ENCODE measurements at places on chromosomes 11 and 22.

- no peak for DNase-seq
These were observed 6.4 kb downstream of the CD82 start for GRCh38 chr11:44571871-44572270.

GRCh38 chr22:48721395-48721669 is 1106.3 kb downstream of the BRD1 start:
- DNase-seq = no peak

- no peak for DNase-seq
These were observed 36.0 kb downstream of the ARRB1 start for GRCh38 chr11:75315439-75315805.

- no peak for DNase-seq
These were observed 21.6 kb downstream of the OR8G5 start for GRCh38 chr11:124277804-124278203.

- DNase-seq = no peak
These were observed 202.9 kb downstream of the DBX1 start for GRCh38 chr11:19957294-19957943.

- no peak for DNase-seq
These were observed 5.0 kb upstream of the MMP12 start for GRCh38 chr11:102879801-102880200.

DNA sequence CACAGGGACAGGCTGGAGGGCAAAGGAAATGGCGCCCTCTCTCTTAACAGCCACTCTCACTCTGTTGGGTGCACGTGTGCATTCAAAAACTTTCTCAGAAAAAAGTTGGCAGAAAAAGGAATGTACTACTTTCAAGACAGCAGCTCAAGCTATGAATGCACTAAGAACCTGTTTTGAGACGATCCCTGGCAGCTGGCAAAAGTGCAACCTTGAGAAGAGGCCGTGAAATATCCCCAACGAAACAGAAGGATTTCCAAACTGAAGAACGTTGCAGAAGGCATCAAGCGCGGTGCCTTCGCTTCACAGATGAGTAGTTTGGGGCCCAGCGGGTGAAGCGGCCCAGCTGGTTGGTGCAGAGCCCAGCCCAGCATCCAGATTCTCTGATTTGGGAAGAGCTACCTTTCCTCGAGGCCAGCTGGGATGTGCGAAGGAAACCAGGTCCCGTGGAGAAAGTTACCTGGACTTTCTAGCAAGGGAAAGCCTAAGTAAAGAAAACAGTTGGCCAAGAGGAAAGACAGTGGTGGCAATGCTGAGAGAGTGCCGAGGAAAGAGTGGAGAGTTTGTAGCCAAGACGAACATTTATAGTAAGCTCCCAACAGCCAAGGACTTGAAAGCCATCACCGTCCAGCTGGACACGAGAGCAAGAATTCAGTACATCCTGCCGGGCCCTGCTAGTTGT is 16.3 kb downstream of the IFT27 start:
- DNase-seq = no peak

DNA sequence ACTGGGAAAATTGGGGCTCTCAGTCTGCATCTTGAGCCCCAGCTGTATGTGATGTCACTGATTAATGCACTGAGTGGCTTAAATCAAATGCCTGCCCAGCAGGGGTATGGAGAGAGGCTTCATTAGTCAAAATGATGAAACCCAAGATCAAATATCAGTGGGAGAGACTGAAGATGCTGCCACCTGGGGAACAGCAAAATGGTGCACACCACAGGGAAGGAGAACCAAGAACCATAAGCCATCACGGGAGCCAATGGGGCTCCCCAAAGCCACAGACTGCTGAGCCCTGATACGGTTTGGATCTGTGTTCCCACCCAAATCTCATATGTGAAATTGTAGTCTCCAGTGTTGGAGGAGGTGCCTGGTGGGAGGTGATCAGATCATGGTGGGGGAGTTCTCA is 85.6 kb downstream of the CTTN start:
- DNase-seq = no peak

DNA sequence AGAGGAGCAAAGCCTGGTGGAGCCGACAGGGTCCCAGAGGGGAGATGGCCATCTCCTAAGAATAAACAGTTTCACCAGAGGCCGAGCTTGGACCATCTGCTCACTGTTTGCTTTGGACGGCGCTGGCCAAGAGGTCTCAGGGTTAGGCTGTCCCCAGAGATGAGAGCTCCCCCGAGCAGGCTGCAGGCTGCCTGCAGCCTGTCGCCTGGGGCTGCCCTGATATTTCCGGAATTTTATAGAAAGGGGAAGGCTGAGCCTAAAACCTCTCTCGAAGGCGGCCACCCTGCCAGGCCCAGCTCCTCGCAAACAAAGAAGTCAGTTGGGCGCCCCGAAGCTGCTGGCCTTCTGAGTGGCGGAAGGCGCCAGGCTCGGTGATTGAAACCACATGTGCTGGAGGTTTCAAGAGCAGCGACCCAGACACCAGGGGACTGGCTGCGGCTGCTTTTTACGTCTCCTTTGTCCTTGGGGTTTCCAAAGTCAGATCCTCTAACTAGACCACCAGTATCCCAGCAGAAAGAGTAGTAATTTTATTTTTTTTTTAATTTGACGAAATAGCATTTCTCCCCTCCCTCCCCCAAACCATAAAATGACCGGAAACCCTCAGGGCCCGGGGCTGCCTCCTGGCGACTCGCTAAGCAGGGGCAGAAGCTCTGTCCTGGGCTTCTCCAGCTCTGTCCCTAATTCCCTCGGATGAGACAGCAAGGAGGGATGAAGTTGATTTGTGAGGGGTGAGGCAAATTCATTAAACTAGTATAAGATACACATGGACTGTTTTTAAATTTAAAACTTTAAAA is 57.4 kb downstream of the CLMP start:
- DNase-seq = no peak

GRCh38 chr11:5679811-5680210 is 5.1 kb downstream of the TRIM5 start:
- DNase-seq = no peak

- no peak for DNase-seq
These were observed 20.9 kb downstream of the INCENP start for GRCh38 chr11:62144641-62145255.

- DNase-seq = no peak
These were observed 8.6 kb downstream of the ISX start for GRCh38 chr22:35074583-35074982.

GRCh38 chr11:120511820-120512738 is 531 bp downstream of the GRIK4 start:
- no peak for DNase-seq

GRCh38 chr11:90179923-90180322 is 42.9 kb downstream of the CHORDC1 start:
- no peak for DNase-seq

DNA sequence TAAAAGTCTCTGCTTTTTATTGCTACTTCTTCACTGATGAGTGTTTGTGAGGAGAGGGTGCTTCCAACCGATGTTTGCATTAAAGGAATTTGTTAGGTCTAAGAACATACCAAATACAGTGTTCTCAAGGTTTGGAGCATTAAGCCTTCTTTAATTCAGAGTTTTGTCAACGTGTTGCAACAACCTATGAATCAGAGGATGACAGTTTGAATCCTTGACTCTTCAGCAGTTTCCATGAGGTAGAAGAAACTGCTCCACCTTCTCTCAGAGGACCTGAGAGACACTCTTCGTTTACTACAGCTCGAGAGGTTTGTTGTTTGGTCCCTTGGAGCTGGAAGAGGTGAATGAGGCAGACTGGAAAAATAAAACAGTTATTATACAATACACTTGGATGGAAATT is 55.7 kb downstream of the NCAM1 start:
- no peak for DNase-seq

DNA sequence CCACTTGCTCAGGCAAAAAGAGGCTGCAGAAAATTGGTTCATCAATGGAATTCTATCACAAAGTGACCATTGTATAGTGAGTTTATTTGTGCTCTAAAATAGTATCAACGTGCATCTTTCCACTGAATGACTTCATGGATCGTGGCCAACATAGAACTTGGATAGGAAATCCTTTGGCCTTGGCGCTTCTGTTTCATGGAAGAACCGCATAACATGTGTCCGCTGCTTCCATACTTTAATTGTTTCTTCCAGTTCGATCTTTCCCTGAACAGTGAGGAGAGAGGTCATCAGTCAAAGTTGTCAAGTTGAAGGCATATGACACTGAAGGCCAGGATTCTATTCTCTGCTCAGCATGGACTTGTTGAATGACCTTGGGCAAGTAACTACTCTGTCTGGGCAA is 4.5 kb downstream of the NDUFA6 start:
- DNase-seq = no peak

- DNase-seq = no peak
These were observed 130.1 kb downstream of the TRPC6 start for GRCh38 chr11:101453682-101454081.

GRCh38 chr22:22137891-22138290 is 106.7 kb upstream of the VPREB1 start:
- DNase-seq = no peak

DNA sequence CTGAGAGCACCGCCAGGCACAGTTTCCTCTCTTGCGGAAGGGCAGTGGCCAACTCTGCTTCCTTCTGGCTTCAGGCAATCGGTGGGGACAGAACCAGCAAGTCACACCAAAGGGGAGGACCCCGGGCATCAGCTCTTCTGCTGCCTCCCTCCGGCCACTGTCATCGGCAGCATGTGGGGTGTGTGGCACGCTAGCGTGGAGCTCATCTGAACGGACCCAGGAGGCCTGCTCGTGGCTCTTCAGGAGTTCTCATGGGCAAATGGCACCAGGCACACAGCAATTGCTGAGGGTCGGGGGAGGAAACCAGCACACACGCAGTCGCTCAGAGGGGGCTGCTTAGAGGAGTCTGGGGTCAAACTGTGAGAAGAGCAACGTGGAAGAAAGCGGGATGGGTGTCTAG is 26.9 kb downstream of the B3GAT1 start:
- no peak for DNase-seq

DNA sequence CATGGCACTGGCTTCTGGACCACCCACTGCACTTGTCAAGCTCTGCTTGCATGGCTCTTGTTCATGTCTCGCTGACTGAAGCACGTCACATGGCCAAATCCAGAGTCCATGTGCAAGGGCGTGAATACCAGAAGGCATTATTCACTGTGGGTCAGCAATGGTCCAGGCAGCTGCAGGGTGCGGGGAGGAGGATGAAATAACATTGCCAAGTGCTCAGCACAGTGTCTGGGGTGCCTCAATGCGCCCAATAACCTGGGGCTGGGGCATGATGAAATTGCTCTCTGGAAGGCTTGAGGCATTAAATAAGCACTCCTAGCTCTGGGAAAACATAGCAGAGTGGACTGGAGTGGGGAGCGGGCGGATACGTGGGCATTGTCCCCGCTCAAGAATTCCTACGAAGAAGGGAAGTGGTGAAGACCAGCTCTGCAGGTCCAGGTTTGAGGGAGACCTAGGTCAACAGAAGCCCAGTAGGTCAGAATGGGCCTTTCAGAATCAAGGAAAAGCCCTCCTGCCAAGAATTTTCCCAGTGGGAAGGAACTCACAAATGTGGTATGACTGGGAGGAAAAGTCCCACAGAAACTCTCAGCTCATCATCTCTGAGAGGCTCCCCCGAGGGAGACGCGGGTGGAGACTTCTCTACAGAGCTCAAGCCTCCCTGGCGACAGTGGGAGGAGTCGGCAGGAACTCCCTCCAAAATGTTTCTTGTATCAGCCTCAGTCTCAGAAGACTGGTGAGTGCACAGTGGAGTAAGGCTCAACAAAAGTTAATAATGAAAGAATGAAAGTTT is 15.3 kb upstream of the ACCSL start:
- no peak for DNase-seq

DNA sequence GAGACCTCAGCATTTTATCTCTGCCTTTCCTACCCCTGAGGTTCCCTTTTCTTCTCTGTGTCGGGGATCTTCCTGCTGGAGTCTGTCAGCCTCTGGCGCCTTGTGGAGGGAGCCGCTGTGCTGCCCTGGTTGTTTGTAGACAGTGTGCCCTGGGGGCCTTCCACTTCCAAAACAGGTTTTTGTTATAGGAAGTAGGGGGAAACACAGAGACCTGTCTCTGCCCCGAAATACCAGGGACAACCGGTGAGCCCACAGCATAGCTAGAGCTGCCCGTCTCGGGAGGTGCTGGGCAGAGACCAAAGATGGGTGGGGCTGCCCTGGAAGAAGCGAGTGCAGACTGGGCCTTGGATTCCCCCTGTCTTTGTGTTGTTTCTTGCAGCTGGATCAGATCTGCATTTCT is 8.0 kb downstream of the NCAPH2 start:
- DNase-seq = no peak

DNA sequence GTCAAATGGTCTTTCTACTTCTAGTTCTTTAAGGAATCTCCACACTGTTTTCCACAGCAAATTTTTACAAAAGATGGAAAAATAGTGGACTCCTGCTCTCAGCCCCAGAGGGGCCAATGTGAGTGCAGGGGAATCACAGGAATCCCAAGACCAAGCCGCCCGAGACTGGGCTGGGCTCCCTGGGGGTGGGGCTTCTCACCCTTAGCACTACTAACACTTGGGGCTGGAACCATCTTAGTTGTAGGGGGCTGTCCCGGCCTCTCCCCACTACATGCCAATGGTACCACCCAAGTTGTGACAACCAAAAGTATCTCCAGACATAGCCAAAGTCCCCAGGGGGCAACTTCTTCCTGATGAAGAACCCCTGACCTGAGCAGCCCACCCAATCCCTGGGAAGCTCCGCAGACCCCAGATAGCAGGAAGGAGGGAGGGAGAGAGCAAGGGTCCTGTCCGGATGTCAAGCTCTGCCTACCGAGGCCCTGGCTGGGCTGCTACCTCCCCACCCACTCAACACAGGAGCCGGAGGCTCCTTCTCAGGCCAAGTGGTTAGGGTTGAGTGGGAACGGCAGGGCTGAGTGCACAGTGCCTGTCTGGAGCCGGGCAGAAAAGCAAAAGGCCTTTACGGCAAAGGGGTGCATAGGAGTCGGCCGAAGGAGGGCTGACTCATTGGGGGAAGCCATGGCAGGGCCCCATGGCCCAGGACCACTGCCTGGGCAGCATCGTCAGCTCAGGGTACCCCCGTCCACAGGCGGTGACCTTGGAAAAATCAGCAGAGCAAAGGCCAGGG is 122.5 kb upstream of the FGF3 start:
- no peak for DNase-seq

GRCh38 chr11:2462986-2463765 is 18.4 kb downstream of the KCNQ1 start:
- DNase-seq = no peak

DNA sequence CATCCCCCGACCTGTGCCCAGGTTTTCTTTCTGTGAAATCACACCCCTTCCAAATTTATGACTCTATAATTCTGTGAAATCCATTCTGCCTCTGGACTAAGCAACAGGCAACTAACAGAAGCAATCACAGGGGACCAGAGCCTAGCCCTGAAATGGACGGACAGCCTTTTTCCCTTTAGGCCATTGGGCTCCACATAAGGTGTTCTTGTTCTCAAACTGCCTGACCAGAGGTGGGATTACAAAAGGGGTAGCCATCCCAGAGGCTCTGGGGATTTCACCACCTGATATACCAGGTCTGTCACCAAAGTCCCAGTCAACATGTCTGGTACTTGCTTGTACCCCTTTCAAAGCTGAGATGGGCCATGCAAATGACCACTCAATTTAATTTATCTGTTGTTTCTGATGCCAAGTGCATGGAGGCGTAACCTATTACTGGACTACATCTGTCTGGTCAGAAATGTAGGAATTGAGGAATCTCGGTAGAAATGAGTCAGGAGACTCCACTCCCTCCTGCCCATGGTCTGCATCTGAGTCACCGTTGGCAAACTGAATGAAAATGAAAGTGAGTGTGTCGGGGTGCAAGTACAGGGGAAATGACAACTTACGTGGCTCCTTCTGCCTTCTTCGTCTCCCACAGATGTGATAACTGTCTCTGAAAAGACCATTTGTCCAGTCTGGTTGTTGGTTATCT is 10.2 kb downstream of the DKK3 start:
- no peak for DNase-seq

GRCh38 chr22:23745791-23746190 is 5.1 kb downstream of the ZNF70 start:
- DNase-seq = no peak
